Nucleus accumbens (tissue), 56 donors: ENCODE measurements at places on chromosomes 3 and 15.

DNA sequence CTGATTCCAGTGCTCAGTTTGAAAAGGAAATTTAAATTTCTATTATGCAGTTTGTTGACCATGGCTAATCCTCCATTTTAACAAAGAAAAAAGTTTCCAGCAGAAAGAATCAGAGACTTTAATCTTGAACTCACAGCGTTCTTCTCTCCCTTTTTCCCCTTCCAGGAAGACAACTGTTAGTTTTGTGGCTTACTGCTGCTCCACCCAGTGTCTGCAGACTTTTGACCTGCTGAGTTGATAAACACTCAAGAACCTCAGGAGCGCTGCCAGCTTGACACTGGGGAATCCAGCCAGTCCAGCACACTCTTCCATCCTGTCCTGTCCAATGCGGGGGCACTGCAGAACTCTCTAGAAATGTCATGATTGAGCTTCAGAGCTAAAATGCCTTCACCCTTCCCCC, 134.6 kb downstream of the LRRC28 start:
- no peak for DNase-seq

DNA sequence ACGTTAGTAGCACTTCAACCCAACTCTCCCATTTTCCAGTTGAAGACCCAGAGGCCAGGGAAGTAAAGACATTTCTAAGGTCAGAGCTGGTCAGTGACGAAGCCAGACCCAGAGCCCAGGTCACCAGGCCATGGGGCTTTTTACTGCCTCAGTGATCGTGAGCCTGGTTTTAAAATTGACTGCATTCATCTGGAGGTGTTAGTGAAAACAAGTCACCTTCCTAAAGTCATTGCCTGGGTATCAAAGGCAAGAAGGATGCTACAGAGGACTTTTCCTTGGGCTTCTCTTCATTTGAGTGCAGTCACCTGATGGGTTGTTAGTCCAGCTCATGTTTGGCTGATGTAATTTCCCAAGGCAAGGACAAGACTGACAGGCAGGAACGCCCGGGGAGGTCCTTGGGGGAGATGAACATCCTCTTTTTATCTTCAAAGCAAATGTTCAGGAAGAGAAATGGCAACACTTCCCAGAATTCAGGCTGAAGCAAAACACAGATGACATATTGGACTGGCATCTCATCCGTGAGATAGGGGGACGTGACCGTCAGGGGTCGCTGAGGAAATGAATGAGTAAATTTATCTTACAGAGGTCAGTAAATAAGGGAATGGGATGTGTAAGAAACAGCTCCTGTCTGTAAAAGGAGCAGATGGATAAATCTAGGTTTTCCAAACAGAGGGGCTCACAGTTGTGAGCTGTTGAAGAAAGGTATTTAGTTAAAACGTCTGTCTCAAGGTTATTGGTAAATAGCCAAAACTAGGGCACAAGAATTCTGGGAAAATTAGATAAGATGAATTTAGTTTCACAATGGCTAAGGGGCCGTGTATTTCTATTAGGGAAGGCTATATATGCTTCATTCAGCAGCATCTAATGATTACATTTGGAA, 201.2 kb downstream of the OPA1 start:
- no peak for DNase-seq

- no peak for DNase-seq
Measured at GRCh38 chr15:49769225-49769624, 148.4 kb downstream of the DTWD1 start.

- DNase-seq: no peak
Measured at GRCh38 chr3:197023998-197024651, 5.5 kb downstream of the MELTF start.

DNA sequence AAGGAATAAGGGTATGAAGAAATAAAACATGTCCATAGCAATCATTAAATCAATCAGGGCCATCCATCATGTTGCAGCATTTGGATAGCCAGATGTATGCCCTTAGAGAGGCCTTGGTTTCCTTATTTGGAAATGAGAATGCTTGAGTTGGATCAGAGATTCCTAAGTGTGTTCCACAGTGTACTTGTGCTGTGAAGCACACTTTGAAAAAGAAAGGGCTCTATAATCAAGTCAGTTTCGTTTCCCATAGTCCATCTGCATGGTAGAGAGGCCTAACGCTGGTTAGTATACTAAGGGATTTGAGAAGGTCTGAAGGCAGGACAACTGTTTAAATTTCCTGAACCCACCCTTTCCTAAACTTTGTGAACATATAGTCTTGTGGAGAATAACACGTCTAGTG, 30.9 kb downstream of the RBMS3 start:
- DNase-seq: no peak
